ENCODE measurements at places on chromosomes 2 and 18. TPM values are rescaled to one million over a fixed set of nuclear protein-coding genes. Genes with fewer than 3 reads are reported as not detected.
A peak's percentile ranks its signal among the peaks of the same experiment; 100 is the strongest.

GRCh38 chr2:187615364-187615763 is 61.1 kb upstream of the TFPI start:
- no peak for DNase-seq

DNA sequence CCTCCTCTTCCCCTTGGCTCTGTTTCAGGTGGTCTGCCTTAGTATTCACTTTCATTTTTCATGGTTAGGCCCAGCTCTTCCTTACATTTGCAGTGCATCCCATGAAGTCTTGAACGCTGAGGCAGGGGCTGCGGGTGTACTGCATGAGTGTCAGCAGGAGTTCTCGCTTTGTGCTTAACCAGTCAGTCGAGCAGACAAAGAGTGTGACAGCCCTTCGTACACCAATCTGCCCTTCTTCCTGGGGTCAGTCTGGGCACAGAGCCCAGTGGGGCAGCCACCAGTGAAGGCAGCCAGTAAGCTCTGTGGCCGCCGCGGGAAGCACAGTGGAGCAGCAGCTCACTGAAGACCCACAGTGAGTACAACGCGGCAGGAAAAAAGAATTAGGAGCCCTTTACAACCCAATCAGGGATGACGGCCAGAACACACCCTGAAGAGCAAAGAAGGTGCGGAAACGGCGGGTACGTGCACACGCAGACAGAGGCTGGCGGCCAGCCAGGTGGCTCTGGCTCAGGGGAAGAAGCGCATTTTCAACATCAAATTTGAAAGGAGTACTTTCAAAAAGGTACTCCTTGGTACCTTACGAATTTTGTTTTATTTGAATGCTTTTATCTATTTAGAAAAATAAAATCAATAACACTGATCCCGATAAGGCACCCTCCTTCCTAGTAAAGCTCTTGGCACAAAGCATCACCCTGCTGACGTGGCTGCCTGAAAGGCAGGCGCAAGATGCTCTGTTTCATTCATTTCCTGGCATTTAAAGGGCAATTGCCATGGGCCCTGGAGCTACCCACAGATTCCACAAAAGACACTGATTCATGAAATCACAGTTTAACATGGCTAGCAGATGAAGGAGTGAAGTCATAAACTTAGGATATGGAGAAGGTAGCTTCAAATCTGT is 47.0 kb upstream of the SEMA4C start:
- DNase-seq = no peak

- DNase-seq = no peak
These were observed 9.7 kb downstream of the WNT10A start for GRCh38 chr2:218890369-218890768.

DNA sequence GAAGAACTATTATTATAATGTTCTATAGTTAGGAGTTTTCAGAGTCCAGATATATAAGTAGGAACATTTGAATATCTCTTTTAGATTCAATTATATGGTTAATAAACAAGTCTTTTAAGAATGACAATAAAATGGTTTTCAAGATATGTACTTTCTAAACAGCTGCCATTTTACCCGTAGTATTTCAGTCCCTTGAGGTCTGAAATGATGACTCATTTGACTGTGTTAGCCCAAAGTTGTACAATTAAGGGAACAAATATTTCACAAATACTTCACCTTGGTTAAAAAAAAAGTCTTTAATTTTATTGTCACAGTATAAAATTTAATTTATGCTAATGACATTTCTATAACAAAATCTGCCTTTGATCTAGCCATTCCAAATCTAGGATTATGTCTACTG is 91.6 kb upstream of the TANK start:
- no peak for DNase-seq

GRCh38 chr2:134232868-134233727 is 20.8 kb upstream of the MGAT5 start:
- no peak for DNase-seq

DNA sequence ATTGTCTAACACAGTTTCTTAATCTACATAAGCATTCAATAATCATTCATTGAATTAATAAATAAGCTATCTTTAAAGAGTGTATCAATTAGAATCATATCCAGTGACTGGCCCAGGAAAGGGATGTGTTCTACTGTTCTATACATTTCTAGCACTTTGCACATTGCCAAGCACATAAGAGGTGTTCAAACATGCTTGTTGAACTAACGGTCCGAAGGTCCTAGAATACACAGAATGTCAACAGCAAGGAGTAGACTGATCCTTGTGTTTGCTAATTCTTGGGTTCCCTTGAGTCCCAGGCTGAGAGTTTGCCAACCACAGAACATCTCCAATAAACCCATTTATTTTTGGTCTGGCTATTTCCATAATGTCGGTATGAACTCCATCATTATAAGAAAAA is 331.7 kb upstream of the DCC start:
- no peak for DNase-seq

DNA sequence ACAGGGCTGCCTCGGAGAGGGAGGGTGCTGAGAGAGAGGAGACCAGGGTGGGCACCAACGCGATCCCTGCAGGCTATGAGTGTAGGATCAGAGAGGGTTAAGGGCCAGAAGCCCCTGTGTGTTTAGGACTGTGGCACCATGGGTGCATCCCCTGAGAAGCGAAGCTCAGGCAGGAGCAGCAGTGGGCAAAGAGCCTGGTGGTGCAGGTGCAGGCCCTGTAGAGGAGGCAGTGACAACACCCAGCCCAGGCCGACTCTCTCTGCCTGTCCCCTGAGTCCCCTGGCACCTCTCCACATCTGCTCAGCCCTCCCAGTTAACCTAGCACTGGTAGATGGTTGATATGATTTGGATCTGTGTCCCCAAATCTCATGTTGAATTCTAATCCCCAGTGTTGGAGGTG is 139.8 kb downstream of the RNF152 start:
- no peak for DNase-seq

DNA sequence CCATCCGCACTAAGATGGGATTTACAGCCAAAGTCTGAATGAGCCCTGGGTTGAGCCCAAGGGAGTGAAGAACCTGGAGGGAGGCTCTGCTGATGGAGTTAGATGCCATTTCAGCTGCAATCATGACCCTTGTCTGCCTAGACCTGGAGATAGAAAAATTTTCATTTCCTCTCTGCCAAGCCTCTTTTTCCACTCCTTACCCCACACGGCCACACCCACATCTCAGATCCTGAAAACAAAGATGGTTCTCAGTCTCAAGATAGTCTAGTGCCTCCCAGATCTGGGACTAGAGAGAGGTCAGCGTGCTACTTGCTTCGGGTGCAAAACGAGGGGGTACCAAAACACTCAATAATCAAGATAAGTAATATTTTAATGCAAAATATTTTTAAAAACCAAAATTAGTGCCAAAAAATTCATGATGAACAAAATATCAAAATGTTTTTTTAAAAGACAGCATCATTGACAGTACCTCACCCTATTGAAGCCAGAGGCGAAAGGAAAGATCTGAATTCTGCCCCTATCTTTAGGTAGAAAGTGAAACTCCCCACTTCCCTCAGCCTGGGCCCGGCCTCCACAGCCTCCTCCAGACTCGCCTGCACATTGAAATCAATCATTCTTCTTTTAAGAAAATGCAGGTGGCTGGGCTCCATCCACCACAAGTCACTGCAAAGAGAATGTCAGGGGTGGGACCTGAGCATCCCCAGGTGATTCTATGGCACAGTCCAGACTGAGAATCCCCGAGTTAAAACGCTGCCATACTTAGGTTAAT is 57.8 kb upstream of the GPR45 start:
- no peak for DNase-seq

- no peak for DNase-seq
These were observed 32.4 kb downstream of the MEMO1 start for GRCh38 chr2:31978436-31978835.

DNA sequence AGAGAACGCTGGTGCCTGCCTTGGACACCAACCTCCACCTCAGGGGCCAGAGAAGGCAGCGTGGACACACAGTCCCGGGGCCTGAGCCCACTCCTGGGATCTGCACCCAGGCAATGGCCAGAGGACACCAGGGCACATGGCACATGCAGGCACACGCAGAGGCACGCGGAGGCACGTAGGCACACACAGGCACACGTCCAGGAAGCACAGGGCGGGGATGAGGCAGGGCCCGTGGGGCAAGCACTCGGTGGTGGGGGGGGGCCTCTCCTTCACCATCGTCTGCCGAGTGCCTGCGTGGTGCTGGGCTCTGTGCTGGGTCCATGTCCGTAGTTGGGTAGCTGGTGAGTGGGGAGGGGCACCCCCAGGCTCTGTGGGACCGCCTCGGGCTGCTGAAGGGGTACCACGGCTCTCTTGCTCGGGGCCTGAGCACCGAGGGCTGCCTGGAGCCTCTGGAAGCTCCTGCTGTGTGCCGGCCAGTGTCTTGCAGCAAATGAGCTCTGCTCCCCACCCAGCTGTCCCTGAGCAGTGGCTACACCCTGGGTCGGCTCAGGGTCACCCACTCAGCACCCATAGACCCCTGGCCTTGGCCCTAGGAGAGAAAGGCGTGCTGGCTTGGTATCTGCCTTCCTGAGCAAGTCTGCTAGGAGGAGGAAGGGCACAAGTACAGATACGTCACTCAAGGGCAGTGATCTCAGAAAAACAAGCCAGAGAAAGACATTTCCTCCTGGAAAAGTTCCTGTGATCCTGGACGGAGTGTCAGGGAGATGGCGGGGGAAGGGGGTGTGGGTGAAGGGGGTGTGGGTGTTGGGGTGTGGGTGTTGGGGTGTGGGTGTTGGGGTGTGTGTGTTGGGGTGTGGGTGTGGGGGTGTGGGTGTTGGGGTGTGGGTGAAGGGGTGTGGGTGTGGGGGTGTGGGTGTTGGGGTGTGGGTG is 26.4 kb downstream of the RTP5 start:
- DNase-seq = no peak

DNA sequence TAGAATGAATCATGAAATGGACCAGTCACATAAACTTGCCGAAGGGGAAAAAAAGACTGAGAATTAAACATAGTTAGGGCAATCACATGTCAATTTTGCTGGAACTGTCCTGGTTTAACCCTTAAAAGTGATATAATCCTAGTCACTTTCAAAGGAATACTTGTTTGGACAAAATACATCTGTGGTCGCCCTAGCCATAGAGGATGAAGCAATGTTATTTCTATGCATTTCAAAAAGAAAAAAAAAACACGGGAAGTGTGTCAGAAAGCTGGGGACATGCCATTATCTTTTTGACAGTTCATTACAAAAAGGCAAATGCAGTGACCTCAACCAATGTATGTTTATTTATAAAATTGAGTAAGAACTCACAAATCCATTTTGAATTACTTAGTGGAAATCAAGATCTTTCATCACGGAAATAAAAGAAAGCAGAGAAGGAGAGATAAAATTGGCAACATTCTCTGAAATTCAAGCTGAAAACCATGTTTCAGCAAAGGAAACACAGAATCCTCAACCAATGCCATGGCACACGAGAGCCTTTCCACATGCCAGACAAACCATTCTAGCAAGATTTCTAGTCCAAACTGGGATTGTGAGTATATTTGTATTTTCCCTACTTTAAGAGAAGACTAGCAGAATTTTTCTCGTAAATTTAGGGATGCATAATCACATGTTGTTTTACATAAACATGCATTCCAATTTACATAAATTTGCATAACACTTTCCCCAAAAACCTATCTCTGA is 854.3 kb upstream of the ACVR2A start:
- no peak for DNase-seq

- DNase-seq = no peak
These were observed 50.5 kb upstream of the SULT1C3 start for GRCh38 chr2:108189316-108189715.

DNA sequence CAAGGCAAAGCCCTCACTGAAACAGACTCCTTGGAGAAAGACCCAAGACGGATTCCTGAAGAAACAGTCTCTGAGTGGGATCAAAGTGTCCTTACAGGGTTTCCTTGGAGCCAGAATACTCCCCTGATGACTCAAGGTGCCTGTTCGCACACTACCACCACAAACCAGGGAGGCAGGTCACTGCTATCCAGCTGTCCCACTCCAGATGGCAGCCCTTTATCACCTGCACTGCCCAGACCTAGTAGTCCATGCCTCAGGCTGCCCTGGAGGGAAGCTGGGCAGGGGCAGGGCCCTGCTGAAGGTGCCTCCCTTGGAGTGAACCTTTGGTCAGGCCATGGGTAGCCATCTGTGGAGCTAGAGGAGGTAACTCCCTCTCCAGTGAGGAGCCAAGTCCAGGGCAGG is 34.1 kb downstream of the TRABD2A start:
- DNase-seq = no peak

GRCh38 chr2:158142165-158142564 is 40.5 kb downstream of the UPP2 start:
- DNase-seq = no peak

DNA sequence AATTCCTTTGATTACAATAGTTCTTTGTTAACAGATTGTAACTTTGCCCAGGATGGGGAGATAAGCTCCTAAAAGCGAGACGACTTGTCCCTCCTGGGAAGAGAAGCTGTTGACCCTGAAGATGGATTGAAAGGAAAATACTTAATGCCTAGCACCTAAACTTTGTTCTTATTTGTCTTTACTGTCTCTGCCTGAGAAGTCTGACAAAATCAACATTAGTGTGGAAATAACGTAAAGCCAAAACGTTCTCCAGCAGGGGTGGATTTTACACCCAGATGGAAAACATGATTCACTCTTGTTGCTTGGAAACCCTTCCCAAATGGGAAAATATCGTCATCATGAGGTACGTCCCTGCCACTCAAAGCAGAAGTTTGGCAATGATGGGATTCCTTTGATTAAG is 450.1 kb downstream of the SLC4A3 start:
- peak; percentile 36 for DNase-seq

- no peak for DNase-seq
These were observed 14.1 kb upstream of the CNNM3 start for GRCh38 chr2:96801786-96802595.

DNA sequence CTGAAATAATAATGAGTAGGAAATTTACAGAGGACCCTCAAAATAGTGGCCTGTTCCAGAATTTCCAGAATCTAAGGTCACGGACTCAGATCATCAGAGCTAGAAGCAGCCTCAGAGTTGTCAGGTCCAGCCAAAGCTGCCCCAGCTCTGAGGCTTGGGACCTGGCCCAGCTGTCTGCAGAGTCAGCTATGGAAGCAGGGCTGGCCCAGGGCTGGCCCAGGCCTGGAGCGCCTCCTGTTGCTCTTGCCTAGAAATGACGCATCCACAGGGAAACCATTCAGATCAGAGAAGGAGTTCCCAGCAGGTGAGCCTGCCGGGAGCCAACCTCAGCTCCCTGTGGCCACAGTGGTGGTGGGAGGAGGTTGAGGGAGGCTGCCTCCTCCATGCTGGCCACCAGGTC is 106.7 kb upstream of the ARL4C start:
- no peak for DNase-seq

- no peak for DNase-seq
These were observed 43.1 kb downstream of the COL4A3 start for GRCh38 chr2:227207573-227207972.

DNA sequence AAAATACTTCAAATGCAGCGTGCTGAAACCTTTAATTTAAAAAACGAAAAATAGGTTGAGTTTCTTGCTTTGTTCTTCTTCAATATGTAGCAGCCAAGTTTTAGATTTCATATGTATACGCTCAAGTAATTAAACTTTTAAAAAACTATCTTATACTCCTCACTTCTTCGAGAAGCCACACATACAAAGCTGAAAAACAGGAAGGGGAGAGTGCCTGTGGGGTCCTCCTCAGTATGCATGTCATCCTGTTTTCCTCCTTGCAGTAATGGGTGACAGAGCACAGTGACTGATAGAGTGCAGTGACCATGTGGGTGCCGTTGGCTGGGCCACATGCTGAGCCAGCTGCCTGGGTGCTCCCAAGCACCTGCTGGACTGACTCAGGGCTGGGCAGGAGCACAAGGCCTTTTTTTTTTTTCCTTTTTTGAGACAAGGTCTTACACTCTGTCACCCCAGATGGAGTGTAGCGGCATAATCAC is 33.3 kb downstream of the UXS1 start:
- DNase-seq = no peak

The GPR45 gene
- not detected for total RNA-seq

The SLC4A5 gene
- total RNA-seq = 3.8 TPM

The LRRTM1 gene
- 0.63 TPM for total RNA-seq

The ZSWIM2 gene
- total RNA-seq = 0.21 TPM

The SPP2 gene
- not detected for total RNA-seq

Data from urinary bladder (tissue), 4 donors.